ENCODE measurements at places on chromosomes 7 and 10. TPM values are rescaled to one million over a fixed set of nuclear protein-coding genes. Genes with fewer than 3 reads are reported as not detected.

The HOXA2 gene
- not detected for total RNA-seq

The CLRN3 gene
- not detected for total RNA-seq

The ELMO1 gene
- total RNA-seq: 2.7 TPM

The GIMAP4 gene
- 0.54 TPM for total RNA-seq

The BAMBI gene
- 12.0 TPM for total RNA-seq

The NUDCD3 gene
- 39.7 TPM for total RNA-seq

The FXYD4 gene
- total RNA-seq: not detected

The WDR37 gene
- total RNA-seq: 15.5 TPM
